ENCODE measurements at places on chromosomes 6 and 20.

- DNase-seq, result no peak
Measured at GRCh38 chr6:28875191-28875747, 48.5 kb downstream of the TRIM27 start.

DNA sequence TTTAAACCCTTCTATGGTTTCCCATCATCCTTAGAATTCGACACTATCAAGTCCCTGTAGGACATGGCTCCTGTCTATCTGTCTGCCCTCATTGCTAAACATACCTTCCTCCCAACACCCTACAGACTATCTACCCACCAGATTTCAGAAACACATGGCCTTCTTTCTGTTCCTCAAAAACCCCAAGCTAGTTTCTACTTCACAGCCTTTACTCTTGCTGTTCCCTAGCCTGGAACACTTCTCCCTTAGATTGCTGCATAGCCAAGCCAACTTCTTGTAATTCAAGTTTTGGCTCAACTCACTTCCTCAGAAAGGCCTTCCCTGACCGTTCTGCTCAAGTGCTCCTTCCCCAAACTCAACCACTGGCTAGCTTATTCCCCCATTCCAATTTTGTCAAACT is 156.2 kb downstream of the BTBD9 start:
- no peak for DNase-seq

DNA sequence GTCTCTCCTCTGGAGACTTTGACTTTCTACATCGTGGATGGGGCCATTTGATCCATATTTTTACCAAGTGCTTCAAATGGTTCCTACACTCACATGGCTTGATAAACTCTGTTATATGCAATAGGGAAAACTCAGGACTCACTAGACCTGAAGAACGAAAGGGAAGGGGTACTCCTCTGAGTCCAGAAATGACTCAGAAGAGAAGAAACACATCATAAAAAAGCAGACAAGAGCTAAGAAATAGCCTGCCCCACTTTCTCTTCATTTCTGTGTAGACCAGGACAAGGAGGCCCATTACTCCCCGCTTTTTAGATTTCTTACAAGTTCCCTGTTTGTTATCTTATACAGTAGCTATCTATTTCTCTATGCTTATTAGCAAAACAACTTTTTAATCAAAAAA is 369.8 kb upstream of the ARID1B start:
- DNase-seq, result no peak

- no peak for DNase-seq
Measured at GRCh38 chr20:60272790-60273189, 314.6 kb downstream of the CDH26 start.

DNA sequence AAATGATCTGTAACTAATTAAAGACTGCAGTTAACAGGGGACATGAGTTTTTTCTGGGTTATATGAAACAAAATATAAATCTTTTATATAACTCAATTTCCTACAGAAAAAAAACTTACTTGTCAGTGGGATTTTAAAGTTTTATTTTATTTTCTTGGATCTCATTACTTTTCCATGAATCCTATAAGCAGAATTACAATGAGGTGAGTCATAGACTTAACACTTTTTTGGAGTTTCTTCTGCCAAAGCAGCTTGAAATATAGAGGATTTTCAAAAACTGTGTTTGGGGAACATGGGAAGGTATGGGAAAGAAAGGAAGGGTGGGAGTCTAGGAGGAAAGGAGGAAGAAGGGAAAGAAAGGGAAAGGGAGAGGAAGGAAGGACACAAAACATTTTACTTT is 130.7 kb downstream of the AIG1 start:
- DNase-seq, result no peak

- DNase-seq, result no peak
Measured at GRCh38 chr6:83160167-83160566, 32.9 kb downstream of the PGM3 start.

GRCh38 chr6:42693725-42694323 is 28.6 kb downstream of the PRPH2 start:
- no peak for DNase-seq

DNA sequence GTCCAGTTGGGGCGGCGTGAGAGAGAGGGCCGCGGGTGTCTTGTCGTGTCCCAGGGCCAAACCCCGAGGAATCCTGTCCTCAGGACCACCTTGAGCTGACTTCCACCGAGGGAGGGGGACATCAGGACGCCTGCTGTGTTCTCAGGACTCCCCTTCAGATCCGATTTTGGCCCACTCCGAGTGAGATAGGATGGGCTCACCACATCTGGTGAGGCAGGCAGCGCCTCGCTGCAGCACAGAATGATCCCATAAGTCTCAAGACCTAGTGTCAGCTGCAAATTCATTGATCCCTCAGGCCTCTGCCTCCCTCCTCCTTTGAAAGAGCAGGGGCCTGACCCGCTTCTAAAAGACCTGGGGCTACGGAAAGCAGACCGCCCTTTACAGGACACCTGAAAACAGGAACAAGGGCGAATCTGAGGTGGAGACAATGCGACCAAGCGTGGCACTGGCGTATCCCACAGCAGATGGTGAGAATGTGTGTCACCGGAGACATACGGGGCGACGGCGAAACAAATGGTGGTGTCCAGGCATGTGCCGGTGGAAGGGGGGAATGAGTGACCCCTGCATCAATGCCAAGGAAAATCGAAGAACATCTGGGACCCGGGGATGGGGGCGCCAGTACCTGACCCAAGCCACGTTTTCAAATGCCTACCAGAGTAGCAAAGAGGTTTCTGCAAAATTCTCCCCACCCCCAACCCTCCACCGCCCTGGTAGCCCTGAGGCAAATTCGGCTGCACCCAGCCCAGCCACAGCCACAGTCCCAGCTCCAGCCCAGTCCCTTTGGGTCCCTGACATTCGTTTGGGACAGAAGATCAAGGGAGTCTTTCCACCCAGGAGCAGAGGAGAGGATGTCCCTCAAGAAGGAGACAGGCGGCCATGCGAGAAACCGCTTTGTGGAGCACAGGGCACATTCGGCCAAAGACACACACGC is 162.1 kb upstream of the ZNF337 start:
- no peak for DNase-seq

- DNase-seq, result no peak
Measured at GRCh38 chr6:116266803-116267202, 12.9 kb downstream of the TSPYL1 start.
